Left kidney (tissue), 8 donors: ENCODE measurements at places on chromosomes 3 and 15. TPM values are rescaled to one million over a fixed set of nuclear protein-coding genes. Genes with fewer than 3 reads are reported as not detected.

SLC35G2 gene
- 5.1 TPM for polyA plus RNA-seq

SERPINI1 gene
- 39.9 TPM for polyA plus RNA-seq

IMPG2 gene
- 0.76 TPM for polyA plus RNA-seq

MORC1 gene
- 0.57 TPM for polyA plus RNA-seq

TNFAIP8L3 gene
- 2.2 TPM for polyA plus RNA-seq

GOLGA8G gene
- polyA plus RNA-seq = 0.08 TPM

AQP9 gene
- 0.18 TPM for polyA plus RNA-seq

GP5 gene
- 0.40 TPM for polyA plus RNA-seq

NDN gene
- polyA plus RNA-seq = 70.3 TPM

KCTD6 gene
- 39.8 TPM for polyA plus RNA-seq

REC114 gene
- not detected for polyA plus RNA-seq

PLA1A gene
- polyA plus RNA-seq = 7.3 TPM

IL16 gene
- polyA plus RNA-seq = 4.9 TPM

ITPKA gene
- polyA plus RNA-seq = 0.52 TPM
